ENCODE measurements at places on chromosomes 2 and 18.

- no peak for DNase-seq
Observed at GRCh38 chr2:142866426-142866825, 11.0 kb upstream of the KYNU start.

DNA sequence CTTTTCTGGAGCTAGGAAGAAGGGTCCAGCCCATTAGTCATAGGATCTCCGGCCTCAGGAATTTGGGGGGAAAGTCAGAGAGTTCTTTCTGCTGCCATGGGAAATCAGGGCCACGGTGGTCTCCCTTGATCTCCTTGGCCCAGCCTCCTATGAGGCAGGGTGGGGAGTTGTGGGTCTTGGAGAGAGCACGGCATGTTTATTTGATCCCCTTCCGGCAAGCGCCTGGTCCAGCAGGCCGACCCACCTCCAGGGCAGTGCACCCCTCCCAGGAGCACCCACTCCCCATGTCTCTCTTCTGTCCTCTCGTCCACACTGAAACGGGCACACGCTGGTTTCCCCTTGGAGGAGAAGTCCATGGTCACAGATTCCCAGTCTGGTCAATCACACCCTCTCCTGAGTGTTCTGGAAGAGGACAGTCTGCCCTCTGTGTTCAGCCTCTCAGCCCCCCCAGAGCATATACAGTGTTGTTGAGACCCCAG, 464.6 kb upstream of the HS6ST1 start:
- no peak for DNase-seq

DNA sequence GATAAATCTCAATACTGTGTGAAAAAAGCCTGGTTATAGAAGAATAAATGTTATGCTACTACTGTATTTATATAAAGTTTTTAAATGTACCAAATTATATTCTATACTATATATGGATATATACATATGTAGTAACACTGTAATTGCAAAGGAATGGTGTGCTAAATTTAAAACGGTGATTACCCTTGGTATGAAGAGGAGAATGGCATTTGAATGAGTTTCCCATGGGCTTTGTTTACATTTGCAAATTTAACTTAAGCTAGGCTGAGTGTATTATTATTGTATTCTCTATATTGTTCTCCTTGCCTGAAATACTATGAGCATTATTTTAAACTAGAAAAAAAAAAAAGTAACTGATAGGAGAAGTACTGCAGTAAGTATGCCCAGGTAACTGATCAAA, 4.7 kb upstream of the SP3 start:
- no peak for DNase-seq

GRCh38 chr2:133789743-133790142, 221.5 kb upstream of the NCKAP5 start:
- no peak for DNase-seq

DNA sequence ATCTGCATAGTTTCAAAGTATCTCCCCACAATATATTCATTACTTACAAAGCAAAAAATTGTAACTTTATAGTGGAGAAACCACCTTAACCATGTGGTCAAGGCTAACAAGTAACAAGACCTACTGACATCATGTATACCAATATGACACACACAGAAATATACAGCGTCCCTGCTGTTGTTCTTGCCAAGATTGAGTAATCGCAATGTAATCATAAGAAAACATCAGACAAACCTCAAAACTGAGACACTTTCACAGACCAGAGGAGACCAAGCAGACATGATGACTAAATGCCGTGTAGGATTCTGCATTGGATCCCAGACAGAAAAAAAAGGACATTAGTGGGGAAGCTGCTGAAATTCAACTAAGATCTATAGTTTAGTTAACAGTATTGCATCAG, 123.0 kb downstream of the ACAA2 start:
- DNase-seq: no peak

- no peak for DNase-seq
Observed at GRCh38 chr18:59617468-59617932, 79.7 kb downstream of the CCBE1 start.

DNA sequence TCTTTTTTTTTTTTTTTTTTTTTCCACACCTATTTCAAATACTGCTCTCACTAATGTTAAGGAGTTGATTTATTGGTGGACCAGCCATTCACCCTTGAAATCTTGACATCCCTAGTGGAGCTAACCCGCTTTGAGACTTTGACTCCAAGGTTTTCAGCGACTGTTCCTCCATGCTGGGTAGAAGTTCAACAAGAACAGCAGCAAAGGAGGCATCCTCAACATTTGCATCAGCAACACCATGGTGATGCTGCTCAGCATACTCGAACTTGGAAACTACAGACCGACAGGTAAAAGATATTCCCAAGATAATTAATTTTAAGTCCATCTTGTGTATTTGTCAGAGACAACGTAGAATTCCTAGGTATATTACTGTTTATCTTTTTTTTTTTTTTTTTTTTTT, 74.0 kb downstream of the BIRC6 start:
- DNase-seq: no peak

DNA sequence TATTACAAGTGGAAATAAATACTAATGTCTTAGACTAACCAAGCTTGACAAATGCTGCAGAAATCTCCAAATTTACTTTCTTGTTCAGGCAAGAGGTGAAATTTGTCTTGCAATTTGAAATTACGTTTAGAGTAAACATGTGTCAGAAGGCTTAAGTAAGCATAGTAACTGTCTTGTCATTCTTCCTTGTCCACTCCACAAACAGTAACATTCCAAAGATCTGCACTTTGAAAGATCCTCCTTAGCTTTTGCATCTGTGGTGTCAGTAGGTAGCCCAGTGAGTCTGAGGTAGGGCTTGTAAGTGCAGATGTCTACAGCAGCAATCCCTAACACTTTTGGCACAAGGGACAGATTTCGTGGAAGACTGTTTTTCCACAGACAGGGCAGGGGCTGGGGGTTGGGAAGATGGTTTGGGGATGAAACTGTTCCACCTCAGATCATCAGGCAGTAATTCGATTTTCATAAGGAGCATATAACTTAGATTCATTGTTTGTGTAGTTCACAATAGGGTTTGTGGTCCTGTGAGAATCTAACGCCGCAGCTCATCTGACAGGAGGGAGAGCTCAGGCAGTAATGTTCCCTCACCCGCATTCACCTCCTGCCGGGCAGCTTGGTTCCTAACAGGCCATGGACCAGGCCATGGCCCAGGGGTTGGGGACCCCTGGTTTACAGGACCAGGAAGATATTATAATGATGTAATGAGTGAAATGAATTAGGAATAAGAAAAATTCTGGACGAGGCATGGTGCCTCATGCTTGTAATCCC, 18.6 kb downstream of the RASGRP3 start:
- no peak for DNase-seq

DNA sequence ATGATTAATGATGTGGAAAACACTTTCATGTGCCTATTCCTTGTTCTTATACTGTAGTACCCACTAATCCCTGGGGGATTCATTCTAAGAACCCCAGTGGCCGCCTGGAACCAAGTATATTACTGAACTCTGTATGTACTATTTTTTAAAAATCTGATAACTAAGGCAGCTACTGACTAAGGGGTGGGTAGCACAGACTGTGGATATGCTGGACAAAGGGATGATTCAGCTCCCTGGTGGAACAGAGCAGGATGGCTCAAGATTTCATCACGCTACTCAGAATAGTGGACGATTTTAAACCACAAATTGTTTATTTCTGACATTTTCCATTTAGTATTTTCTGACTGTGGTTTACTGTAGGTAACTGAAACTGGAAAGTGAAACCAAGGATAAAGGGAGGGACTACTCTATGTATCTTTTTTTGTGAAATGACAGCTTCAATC, 41.8 kb upstream of the CDC42EP3 start:
- no peak for DNase-seq

DNA sequence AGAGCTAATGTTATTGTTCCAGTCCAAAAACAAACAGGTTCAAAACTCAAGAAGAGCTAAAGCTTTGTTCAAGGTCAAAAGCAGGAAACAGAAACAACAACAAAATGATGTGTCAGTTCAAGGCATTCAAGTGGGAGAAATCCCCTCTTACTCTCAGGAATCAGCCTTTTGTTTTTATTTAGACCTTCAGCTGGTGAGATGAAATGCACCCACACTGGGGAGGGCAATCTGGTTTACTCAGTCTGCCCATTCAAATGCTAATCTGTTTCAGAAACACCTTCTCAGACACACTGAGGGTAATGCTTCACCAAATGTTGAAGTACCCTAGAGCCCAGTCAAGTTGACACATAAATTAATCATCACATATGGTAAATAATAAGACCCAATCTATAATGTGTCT, 150.6 kb downstream of the TMX3 start:
- no peak for DNase-seq

- no peak for DNase-seq
Observed at GRCh38 chr2:26874514-26874913, 26.6 kb downstream of the DPYSL5 start.

DNA sequence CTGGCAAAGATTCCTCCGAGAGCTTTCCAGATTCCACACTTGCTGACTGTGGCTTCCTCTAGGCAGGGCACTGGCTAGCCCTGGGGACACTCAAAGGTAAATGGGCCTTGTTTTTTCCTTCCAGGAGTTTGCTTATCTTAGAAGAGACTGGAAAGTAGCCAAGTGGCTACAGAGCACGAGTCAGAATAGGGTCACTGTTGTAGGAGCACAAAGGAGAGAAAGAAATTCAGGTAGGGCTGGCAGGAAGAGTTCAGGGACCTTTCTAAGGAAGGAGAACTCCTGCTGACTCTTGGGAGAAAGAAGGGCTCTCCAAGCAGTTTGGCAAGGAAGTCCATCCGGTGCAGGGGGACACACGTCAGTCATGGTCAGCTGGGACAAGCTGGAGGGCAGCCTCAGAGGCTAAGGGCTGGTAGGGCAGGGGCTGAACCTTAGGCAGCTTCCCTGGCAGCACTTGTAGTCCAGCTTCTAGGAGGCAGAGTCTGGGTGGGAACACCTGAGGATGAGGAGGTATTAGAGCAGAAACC, 39.5 kb downstream of the NIFK start:
- DNase-seq: no peak

DNA sequence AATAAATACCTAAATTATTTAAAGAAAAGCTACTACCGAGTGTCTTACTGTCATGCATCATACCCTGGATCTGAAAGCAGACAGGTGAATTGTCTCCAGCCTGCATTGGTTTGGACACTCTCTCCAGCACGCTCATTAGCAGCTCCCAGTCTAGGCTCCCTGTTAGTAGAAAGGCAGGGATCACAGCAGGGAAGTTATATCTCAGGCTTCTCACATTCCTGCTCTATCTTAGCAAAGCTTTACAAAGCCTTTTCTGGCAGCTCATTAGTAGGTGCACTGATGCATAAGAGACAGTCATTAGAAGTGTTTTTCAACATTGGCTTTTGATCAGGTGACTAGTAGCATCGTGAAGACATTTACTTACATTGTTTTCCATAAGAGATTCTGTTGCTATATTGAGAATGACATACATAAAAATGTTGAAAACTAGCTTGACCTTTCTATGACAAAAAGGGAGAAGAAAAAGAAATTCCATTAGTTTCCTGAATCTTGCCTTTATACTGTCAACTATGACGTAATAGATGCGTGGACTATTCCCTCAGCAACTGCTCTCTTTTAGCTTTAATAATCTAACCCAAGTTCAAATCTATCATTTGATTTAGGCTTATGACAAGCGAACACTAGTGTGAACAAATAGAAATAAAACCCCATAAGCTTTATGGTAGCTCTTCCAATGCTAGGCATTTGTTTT, 408.7 kb upstream of the KCNH7 start:
- no peak for DNase-seq

DNA sequence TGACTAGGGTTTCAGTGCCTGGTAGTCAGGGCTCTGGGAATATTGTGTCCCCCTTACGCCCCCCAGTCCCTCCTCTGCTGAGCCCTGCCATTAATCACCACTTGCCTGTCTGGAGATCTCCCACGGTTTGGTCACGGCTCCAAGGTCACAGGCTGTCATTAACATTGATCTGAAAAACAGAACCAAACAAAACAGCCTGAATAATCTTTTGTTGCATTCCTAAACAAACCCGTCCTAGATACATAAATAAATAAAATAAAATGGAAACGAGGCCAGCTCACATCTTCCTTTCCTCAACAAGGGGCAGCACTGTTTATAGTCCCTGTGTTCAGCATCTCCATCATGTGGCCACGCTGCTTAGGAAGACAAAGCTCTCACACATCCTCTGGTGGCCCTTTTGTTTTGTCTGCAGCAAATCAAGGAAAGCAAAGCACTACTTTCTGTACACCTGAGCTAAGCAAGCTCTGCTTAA, 282.8 kb downstream of the AGPS start:
- DNase-seq: no peak

DNA sequence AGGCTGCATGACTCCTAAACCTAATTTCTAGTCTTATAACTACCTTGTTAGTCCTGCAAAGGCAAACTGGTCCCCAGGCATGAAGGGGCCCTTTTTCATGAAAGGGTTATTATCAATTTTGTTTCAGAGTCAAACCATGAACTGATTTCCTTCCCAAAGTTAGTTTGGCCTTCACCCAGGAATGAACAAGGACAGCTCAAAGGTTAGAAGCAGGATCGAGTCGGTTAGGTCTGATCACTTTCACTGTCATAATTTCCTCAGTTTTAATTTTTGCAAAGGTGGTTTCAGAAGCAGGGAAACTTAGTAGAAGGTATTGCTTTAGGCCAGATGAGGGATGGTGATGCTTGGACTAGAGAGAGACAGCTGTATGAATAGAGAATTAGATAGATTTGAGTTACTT, 8.7 kb upstream of the ALS2 start:
- DNase-seq: no peak

DNA sequence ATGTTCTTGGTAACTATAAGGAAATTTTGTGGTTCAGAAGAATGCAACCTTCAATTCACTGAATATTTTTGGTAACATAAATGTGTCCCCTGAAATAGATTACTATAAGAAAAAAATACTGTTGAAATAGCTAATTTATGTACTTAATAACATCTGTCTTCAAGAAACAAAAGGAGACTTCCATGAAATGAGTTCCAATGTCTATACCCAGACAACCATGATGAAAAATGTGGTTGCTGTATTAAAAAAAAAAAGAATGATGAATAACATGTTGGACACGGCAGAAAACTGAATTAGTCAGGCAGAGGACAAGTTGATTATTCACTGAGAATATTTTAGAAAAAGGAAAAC, 98.5 kb downstream of the TACR1 start:
- no peak for DNase-seq

DNA sequence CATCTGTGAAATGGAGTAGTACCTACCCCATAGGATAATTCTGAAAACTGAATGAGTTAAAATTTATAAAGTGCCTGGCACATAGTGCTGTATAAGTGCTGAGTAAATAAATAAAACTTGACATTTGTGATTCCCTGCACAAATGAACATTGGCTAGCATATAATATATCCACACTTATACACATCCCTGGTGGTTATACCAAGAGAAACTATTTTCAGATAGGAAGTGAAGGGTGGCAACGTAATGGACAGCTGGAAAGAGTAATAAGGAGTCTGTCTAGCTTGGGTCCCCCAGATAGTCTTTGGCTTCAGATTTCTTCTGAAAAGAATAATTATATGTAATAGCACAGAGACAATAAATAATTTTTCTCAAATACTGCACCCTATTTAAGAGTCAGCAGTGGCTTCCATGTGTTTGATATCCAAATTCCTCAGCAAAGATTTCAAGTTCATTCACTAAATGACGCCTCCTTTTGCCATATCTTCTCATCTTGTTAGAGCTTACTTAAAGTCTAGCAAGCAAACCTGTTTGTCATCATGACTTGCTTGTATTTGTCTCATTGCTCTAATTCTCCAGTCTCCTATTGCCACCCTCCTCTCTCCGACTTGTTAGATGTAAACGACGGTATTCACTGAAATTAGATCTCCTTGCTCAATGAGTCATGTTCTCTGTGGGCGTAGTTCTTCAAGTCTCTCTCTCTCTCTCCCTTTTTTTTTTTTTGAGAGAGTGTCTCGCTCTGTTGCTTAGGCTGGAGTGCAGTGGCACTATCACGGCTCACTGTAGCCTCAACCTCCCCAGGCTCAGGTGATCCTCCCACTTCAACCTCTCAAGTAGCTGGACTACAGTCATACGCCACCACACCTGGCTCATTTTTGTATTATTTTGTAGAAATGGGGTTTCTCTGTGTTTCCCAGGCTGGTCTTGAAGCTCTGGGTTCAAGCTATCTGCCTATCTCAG, 8.7 kb upstream of the ADGRF3 start:
- no peak for DNase-seq
